ENCODE measurements at places on chromosomes 5 and 9.

GRCh38 chr5:98933445-98934072, 4.8 kb upstream of the CHD1 start:
- DNase-seq = no peak

GRCh38 chr9:109143881-109144562, 23.0 kb downstream of the FRRS1L start:
- DNase-seq = no peak

- DNase-seq = no peak
Observed at GRCh38 chr5:505951-506525, 18.2 kb downstream of the SLC9A3 start.

- no peak for DNase-seq
Observed at GRCh38 chr9:32289756-32290155, 94.7 kb upstream of the ACO1 start.

DNA sequence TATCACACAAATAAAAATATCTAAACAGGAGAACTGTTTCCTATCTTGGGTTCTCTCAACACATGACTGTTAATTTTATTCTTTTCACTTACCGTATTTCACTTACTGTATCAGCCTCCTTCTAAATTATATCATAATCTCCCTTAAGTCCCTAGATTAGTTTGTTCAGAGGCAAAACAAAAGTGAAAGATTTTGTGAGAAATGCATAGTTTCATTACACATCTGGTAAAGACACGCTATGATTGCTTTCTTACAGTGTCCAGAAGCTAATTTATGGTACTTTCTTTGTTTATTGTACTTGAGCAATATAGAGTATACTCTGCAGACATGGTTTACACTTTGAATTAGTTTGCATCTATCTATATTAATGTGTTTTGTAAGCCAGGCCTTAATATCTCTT, 159.7 kb upstream of the TLX3 start:
- DNase-seq = no peak

DNA sequence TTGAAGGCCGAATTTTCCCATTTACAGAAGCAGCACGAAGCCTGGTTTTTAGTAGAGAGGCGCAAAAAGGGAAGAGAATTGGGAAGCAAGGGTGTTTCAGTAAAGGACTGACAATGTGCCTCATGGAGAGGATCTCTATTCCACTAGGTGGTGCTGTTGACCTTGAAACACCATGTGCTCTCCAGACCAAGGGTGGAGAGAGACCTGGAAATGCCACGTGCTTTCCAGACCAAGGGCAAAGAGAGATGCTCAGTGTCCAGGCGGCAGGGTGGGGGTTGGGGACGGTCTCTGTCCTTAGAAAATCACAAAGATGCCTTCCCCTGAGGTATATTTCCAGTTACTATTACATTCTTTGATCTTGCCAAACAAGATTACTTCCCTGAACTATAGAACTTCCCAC, 425.3 kb downstream of the CSNK1G3 start:
- no peak for DNase-seq

DNA sequence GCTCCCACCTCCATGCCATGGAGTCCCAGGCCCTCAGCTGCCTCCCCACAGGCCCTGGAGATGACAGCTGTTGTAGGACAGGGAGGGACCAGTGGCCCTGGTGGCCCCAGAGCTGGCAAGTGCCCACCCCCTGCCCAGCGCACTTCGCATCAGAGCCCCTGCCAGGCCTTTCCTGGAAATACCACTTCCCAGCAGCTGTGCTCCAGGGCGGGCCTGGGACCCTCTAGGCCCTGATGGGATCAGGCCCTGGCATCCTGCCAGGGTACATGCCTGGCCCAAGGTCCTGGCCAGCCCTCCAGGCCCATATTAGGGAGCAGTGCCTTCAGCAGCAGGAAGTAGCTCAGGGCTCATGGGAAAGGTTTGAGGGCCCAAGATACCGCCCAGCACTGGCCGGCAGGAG, 2.5 kb downstream of the KCNT1 start:
- DNase-seq = no peak

DNA sequence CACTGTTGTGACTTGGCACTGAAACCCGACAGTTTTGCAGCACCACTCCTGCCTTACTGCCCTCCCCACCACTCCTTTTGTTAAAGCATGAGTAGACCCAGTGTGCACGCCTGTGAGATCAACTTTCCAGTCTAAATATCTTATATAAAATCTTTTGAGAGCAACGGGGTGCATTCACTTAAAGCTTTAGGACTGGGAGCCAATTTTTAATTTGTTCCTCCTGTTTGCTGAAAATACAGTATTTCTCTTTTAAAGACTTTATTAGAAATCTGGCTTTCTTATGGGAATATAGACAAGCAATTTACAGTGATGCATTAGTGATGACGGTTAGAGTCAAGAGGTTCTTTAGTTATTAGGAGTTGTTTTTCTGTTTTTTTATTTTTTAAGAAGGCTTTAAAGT, 397.5 kb downstream of the TMEM167A start:
- no peak for DNase-seq

DNA sequence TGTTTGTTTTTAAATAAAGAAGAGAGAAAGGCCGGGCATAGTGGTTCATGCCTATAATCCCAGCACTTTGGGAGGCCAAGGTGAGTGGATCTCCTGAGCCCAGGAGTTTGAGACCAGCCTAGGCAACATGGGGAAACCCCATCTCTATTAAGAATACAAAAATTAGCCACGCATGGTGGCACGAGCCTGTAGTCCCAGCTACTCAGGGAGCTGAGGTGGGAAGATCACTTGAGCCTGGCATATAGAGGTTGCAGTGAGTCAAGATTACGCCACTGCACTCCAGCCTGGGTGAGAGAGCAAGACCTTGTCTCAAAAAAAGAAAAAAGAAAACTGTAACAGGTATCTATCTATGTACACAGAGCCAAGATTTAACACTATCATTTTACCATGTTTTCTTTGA, 34.2 kb upstream of the CDC42SE2 start:
- DNase-seq = no peak

All from stimulated activated CD4-positive, alpha-beta T cell treated with anti-CD3 and anti-CD28 coated beads, Interleukin-4, amount 100 ng/mL, for 48 hours (primary cell).